CD4-positive, alpha-beta T cell treated with Interleukin-1 beta for 1 hour (primary cell): ENCODE measurements at places on chromosomes 2 and 18.

DNA sequence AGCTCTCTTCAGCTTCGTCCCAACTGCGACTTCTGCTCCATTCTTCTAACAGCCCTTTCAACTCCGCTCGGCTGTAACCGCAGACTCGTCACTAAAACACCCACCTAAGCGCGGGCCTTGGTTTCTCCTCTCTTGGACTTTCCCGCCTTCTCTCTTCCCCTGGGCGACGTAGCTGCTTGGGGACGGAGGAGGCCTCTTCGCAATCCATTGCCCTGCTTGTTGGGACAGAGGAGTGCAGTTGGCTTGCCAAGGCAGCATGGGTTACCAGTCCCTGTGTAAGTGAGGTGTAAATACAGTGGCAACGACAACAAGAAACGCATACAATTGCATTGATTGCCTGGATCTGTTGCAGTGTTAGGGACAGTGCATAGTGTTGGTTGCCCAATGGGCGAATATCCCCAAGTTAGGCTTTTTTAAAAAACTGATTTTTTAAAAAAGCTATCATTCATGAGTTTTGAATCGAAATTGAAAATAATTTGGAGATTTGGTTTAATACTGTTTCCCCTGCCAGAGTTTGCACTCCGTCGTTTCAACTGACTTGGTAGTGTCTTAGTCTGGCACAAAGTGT is 484 bp upstream of the DARS1 start:
- peak; percentile 73 for DNase-seq

- DNase-seq: no peak
Observed at GRCh38 chr18:3164381-3164780, 55.4 kb downstream of the MYOM1 start.

DNA sequence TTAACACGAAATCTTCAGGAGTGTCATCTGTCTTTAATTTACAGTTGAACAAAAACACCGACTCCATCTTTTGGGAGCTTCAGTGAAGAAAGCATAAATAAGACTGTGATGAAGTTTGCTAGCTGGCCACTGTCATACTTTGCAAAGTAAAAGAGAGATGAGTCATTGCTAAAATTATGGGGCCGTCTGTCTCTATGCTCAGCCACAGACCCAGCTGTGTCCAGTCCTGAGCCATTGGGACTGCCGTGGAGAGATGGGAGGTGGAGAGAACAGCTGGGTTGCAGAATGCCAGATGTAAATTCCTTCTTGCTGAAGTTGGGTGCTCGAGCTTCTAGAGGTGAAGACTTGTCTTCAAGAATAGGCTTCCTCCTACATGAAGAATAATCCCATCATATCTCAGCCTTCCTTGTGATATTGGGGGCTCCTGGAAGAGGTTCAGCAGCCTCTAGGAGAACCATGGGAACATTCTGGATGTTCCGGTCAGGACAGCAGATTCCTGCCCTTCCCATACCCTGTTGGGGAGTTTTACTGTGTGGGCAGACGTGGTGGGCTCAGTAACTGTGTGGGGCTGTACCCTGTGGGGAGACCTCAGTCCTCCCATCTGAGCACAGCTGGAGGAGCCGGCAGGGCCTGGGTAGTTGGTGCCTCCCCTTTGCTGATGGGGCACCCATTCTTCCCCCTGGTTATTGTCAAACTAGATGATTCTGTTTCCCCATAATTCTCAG is 71.1 kb downstream of the LDLRAD4 start:
- no peak for DNase-seq

DNA sequence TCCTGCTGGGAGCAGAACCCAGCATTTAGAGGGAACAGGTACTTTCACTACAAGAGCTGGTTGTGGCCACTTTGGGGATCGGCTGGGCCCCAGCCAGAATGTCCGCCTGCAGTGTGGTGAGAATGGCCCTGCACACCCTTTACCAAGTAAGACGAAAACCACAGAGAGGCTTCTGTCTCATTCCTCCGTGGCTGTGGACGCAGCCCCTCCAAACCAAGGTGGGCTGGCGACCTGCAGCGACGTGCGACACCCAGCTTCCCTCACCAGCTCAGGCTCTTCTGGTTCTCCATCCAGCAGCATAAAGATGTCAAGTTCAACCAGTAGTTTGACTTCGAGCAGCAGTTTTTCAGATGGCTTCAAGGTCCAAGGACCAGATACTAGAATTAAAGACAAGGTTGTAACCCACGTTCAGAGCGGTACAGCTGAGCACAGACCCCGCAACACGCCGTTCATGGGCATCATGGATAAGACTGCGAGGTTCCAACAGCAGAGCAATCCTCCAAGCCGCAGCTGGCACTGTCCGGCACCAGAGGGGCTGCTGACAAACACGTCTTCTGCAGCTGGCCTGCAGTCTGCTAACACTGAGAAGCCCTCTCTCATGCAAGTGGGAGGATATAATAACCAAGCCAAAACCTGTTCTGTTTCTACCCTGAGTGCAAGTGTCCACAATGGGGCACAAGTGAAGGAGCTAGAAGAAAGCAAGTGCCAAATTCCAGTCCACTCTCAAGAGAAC is 56.2 kb downstream of the WDSUB1 start:
- DNase-seq: no peak

DNA sequence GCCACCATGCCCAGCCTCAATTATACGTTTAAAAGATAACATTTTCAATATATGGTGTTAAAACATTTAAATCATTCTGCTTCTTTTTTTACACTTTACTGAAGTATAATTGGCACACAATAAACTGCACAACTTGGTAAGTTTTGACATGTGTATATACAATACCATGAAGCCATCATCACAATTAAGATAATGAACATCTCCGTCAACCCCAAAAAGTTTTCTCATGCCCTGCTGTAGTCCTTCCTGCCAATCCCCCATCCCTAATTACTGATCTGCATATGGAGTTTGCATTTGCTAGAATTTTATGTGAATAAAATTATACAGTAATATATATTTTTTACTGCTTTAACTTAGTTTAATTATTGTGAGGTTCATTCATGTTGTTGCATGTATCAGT is 85.2 kb upstream of the RTN4 start:
- no peak for DNase-seq

- no peak for DNase-seq
Observed at GRCh38 chr2:120861576-120862191, 126.0 kb downstream of the GLI2 start.

DNA sequence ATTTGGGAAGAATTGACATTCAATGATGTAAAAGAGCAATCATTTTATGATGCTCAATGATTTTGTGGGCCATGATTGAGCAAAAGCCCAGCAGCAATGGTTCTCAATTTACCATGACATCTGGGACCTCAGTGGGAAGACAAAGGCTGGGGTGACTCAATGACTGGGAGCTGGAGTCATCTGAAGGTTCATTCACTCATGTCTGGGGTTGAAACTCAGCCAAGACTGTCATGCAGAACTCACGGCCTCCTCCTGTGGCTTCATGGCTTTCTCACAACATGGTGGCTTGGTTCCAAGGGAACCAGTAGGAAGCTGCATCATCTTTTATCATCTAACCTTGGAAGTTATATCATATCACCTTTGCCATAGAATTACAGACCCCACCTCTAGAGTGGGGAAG is 45.1 kb upstream of the CD226 start:
- no peak for DNase-seq

- DNase-seq: no peak
Observed at GRCh38 chr2:48531141-48531648, 1.2 kb downstream of the STON1 start.

DNA sequence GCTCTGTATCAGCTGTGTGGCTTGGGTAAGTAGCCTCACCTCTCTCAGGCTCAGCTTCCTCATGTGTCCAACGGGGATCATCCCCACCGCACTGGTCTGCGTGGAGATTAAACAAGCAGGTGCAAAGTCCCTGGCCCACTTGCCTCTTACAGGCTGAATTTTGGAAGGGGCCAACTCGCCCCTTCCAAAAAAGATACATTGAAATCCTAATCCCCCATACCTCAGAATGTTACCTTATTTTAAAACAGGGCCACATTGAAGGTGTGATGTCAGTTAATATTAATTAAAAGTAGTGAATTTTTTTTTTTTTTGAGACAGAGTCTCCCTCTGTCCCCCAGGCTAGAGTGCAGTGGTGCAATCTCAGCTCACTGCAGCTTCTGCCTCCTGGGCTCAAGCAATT is 34.8 kb downstream of the TBC1D8 start:
- no peak for DNase-seq
